NCI-H1048 (cell line): ENCODE measurements at places on chromosomes 12 and 14.

- no peak for DNase-seq
These were observed 5.4 kb downstream of the C12orf75 start for GRCh38 chr12:105335856-105336255.

GRCh38 chr14:71062581-71063303 lies 155.5 kb downstream of the PCNX1 start:
- DNase-seq, result no peak

DNA sequence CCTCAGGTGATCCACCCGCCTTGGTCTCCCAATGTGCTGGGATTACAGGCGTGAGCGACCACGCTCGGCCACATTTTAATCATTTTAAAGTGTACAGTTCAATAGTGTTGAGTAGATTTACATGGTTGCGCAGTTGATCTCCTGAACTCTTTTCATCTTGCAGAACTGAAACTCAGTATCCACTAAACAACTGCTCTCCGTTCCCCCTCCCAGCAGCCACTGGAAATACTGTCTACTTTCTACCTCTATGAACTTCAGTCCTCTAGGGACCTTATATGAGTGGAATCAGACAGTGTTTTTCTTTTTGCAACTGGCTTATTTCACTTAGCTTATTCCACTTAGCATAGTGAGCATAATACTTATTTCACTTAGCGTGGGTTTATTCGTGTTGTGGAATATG lies 53.7 kb downstream of the KCTD10 start:
- no peak for DNase-seq

- DNase-seq, result no peak
These were observed 42.7 kb downstream of the ALX1 start for GRCh38 chr12:85322715-85323114.

GRCh38 chr14:36773558-36773957 lies 111.9 kb downstream of the PAX9 start:
- no peak for DNase-seq

GRCh38 chr14:92417759-92418158 lies 94.8 kb downstream of the SLC24A4 start:
- no peak for DNase-seq

DNA sequence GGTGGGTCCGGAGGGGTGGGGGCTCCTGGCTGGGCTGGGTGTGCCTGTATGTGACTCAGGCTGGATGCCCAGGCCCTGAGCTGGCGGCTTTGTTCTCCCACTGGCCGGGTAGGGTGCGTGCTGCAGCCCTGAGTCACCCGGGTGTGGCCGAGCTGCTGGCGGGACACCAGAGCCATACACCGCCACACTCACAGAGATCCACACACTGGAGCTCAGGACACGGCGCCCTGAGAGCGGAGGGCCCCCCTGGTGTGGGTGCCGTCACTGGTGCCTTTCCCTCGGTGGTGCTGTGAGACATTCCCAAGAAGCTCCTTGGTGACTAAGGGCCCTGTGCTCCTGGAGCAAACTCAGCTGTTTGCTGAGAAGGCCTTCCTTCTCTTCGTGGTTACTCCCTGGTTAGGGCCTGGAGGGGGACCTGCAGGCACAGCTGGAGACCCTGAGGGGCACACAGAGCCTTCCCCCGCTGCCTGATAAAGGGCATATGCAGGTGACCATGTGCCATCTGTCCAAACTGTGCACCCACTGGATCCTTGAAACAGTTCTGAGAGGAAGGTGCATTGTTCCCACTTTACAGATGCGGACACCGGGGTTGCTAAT lies 44.3 kb downstream of the KRT80 start:
- no peak for DNase-seq
